ENCODE measurements at places on chromosomes 6 and 20. TPM values are rescaled to one million over a fixed set of nuclear protein-coding genes. Genes with fewer than 3 reads are reported as not detected.
A peak's percentile ranks its signal among the peaks of the same experiment; 100 is the strongest.

- no peak for DNase-seq
These were observed 187.8 kb downstream of the SASH1 start for GRCh38 chr6:148530394-148530953.

DNA sequence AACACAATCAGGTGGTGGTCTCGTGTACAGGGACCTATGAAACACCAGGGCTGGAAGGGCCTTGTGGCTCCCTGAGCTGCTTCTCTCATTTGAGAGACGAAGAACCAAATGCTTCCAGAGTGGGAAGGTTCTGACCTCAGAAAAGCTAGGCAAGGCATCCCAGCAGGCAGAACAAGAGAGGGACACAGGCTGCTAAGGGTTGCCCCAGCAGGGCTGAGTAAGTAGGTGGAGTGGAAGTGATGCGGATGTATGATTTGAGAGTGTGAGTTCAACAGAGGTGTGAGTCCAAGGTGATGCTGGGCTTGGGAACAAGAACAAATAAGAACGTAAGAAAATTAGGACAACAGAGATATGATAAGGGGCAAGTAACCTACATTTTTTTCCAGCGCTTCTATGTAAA lies 147.8 kb downstream of the BACH2 start:
- DNase-seq, result no peak

GRCh38 chr6:153858529-153858928 lies 180.5 kb upstream of the OPRM1 start:
- DNase-seq, result no peak

GRCh38 chr6:38968702-38969149 lies 79.9 kb upstream of the GLP1R start:
- no peak for DNase-seq

GRCh38 chr6:33947047-33947446 lies 143.2 kb upstream of the MLN start:
- no peak for DNase-seq

GRCh38 chr6:170010665-170011203 lies 259.3 kb downstream of the ERMARD start:
- DNase-seq, result no peak

NT5E gene
- total RNA-seq, result 74.7 TPM

- peak; percentile 91 for DNase-seq
These were observed 31.3 kb upstream of the ZSCAN23 start for GRCh38 chr6:28474441-28475219.

FOXO3 gene
- total RNA-seq, result 22.1 TPM

DNA sequence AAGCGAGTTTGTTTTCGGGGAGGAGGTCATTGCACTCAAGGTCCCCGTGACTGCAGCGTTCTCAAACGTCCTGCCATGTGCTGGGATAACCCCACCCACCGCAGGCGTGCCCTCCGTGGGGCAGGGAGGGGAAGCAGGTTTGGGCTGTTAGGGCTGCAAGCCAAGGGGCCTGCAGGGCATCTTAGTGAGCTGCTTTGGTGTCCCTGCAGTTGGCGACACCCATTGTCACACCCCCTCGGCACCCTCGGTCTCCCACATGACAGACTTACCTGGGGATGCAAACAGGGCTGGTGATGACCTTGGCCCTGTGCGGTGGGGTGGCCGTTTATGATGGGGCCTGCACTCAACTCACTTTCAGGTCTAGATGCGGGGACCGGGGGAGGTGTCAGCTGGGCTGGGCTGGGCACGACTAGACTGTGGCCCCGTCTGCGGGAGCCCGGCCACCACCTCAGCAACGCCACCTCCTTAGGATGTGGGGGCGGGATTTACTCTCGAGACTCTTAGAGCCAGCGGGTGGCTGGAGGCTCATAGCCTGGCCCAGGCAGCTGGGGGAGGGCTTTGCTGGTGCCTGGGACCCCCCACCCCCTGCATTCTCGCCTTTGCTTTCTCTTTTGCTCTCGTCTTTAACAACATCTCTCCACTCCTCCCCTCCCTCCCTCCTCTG lies 6.5 kb upstream of the GATA5 start:
- DNase-seq, result no peak

KIF16B gene
- 5.7 TPM for total RNA-seq

MLIP gene
- not detected for total RNA-seq

DNA sequence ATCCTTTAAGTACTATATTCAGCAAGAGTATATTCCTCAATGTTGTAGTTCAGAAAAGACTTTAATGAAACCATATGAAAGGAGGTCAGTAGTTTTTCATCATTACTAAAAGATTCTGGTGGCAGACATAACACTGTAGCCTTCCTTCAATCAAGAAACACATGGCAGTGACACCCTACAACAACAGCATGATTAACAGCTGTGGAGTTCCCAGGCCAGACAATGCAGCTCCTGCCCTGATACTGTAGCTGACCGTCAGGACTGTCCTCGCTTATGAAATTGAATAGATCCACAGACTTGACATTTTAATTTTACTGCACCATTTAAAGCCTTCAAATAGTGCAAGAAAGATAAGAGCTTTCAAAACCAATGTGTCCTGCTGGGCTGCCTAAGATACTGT lies 43.6 kb downstream of the USP45 start:
- DNase-seq, result no peak

DNA sequence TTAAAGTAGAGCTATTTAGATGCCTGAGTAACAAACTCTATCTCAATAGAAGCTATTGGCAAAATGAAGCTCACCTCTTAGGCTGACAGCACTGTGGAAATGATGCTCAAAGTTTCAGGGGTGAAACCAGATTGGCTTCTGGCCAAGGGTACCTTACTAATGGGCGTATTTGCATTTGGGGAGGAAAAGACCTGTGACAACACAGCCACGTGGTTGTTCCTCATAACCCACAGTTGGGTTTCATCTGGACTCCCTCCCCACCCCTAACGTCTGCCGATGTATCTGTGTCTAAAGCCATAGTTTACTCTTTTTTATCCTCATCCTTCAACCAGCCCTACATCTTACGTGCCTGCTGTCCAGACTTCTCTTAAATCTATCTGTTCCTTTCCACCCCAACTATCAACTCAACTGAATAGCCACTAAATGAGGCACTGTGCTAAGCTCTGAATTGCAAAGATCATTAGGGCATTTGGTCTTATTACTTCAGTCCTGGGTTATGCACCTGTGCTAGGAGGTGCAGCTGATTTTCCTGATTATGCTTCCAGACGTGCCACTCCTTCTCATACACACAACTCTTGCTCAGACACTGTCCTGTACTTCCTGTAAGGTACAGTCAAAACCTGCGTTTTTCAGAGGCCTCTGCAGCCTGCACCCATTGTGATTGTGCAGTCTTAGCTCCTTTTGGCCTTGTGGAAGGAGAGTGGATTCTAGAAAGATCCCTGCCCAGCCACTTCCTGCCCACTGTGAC lies 80.6 kb upstream of the ARMC2 start:
- no peak for DNase-seq

F13A1 gene
- not detected for total RNA-seq

BEND6 gene
- total RNA-seq, result not detected

GRCh38 chr6:112156668-112157067 lies 69.3 kb downstream of the FAM229B start:
- no peak for DNase-seq

- no peak for DNase-seq
These were observed 3.0 kb upstream of the CST11 start for GRCh38 chr20:23455639-23456038.

DNA sequence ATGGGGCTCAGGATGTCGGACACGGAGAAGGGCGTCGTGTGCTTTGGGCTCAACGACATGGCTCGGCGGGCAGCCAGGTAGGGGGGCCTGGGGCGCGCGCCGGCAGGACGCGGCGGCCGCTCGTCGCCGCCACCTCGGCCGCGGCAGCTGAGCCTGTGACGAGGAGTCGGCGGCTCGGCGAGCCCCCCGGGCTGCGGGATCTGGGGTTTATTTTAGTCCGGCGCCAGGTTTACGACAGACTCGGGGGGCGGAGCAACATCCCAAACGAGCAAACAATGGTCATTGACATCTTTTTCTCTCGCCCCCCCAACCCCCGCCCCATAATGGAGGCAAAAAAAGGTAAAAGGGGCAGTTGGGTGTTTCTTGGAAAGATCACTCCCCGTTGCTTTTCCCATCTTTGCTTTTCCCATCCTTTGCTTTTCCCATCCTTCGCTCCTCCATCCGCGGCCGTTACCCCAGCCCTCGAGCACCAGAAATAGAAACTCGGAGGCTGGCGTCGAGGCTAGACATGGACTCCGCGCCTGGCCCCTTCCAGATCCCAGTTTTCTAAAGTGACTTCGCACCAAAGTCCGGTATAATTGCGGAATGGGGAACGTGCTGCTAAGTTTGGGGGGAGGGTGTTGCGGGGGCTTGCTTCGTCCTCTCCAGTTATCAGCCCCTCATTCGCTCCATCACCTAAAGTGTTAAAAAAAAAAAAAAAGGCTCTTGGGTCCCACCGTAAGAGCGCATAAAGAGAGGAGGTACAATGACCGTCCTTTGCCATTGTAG lies at the start of gene NKX2-4:
Gene NKX2-4, minus strand, starts transcription at position 186 of the 768 bp plus-strand sequence. Its CDS starts 127 bp downstream, at position 59.
- no peak for DNase-seq

GRCh38 chr6:130032758-130033340 lies 14.5 kb downstream of the L3MBTL3 start:
- DNase-seq, result no peak

- no peak for DNase-seq
These were observed 2.9 kb downstream of the ADGRF5 start for GRCh38 chr6:46918806-46919205.

RAB22A gene
- 25.3 TPM for total RNA-seq

DNA sequence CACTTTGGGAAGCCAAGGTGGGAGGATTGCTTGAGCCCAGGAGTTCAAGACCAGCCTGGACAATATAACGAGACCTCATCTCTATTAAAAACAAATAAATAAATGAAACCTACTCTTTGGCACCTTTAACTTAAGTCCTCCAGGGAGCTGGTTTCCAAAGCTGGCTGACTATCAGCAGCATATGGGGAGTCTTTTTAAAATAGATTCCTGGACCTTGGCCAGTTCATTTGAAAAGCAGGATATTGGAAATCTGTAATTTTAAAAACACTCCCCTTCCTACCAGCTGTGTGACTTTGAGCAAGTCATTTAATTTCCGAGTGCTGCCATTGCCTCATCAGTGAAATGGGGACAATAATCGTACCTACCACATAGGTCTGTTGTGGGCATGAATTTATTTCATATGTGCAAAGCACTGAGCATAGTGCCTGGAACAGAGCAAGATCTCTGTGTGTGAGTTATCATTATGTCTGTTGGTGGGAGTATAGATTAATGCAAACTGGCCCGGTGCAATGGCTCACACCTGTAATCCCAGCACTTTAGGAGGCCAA lies 40.9 kb upstream of the PTPN1 start:
- no peak for DNase-seq

DDR1 gene
- 158 TPM for total RNA-seq

DNA sequence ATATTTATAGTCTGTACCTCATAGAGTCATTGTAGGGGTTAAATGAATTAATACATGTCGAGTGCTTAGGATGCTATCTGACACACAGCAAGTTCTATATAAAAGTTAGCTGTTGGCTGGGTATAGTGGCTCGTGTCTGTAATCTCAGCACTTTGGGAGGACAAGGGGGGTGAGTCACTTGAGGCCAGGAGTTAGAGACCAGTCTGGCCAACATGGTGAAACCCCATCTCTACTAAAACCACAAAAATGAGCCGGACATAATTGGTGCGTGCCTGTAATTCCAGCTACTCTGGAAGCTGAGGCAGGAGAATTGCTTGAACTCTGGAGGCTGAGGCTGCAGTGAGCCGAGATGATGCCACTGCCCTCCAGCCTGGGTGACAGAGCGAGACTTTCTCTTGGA lies 222.9 kb downstream of the UBE3D start:
- DNase-seq, result no peak

ACSS1 gene
- total RNA-seq, result 47.0 TPM

- no peak for DNase-seq
These were observed 509.9 kb upstream of the POU3F2 start for GRCh38 chr6:98324446-98324845.

HDGFL1 gene
- not detected for total RNA-seq

DNA sequence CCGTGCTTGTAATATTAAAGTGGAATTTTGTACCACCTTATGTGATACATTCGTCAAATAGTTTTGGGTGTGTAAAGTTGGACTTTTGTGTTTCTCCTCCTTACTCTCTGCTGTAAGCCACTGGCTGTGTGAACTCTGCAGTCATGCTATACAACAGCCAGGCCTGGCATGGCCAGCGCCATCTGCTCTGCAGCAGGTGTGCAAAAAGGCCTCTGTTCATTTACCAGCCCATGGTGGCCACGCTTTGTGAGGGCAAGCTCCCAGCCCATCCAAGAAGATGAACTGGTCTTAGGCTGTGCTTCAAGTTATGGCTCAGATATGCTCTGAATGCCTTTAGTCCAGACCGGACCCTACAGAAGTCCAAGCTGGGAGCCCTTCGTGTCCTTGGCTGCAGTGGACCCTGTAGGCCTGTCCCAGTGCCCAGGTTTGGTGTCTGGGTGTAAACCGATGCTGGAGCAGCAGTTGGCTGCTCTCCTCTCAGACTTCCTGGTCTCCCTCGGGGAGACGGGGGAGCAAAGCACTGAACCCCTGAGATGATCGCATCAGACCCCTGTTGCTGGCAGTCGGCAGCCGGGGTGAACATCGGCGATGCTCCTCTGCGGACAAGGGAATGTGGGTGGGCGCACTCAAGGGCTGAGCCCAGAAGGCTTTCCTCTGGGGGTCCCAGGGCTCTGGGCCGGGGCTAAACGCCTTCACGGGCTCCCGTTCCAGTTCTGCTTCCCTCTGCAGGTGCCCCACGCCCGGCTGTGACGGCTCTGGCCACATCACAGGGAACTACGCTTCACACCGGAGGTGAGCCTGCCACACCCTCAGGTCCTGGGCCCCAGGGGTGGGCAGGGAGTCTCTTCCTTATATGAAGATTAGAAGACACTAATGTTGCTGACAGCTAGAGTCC lies 28.6 kb upstream of the PCMTD2 start:
- no peak for DNase-seq

HUS1B gene
- not detected for total RNA-seq

- peak; percentile 20 for DNase-seq
These were observed 256.8 kb downstream of the SYNE1 start for GRCh38 chr6:152380351-152380767.

All from HT-29 (cell line).